Posterior cingulate gyrus (tissue), 11 donors: ENCODE measurements at places on chromosomes 13 and 19.

- DNase-seq: peak; percentile 29
Observed at GRCh38 chr19:4576016-4576933, 16.8 kb upstream of the SEMA6B start.

DNA sequence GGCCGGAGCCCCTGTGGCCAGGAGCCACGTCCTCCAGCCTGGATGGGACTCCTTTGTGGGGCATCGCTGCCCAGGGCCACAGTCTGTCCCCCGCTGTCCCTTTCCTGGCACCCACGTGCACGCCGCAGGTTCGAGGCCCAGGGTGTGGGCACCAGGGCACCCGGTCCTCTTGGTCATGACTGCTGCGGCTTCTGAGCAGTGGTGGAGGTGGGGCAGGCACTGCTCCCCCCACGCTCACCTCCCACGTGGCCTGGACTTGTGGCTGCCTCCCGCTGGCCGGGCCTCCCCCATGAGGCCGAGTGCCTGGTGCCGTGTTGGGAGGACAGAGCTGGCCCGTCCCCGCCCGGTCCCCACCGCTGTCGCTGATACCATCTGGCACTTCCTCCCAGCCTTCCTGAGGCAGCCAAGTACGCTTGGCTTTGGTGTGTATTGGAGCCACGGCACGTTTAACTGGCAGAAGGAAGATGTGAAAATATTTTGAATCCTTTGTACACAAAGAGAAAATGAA, 12.8 kb downstream of the SPPL2B start:
- DNase-seq: no peak

DNA sequence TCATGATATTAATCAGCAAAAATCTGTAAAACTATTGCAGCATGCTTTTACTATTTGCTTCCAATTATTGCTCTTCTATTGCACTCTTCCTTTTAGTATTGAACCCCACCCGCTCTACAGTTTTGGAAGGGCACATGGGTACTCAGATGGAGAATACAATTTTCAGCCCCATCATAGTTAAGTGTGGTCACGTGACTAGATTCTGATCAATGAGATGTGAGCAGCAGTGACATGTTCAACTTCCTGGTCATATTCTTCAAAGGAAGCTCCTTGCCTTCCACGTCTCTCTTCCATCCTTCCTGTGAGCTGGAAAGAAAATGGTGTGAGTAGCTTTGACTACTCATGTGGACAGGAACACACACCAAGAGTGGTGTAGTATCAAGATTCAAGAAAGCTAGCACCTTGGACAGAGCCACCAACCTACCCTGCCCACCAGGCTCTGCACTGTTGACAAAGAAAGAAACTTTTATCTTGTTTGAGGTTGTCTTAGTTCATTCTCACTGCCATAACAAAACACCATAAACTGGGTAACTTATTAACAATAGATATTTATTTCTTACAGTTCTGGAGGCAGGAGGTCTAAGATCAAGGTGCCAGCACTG, 3.8 kb upstream of the FGF14 start:
- DNase-seq: no peak

DNA sequence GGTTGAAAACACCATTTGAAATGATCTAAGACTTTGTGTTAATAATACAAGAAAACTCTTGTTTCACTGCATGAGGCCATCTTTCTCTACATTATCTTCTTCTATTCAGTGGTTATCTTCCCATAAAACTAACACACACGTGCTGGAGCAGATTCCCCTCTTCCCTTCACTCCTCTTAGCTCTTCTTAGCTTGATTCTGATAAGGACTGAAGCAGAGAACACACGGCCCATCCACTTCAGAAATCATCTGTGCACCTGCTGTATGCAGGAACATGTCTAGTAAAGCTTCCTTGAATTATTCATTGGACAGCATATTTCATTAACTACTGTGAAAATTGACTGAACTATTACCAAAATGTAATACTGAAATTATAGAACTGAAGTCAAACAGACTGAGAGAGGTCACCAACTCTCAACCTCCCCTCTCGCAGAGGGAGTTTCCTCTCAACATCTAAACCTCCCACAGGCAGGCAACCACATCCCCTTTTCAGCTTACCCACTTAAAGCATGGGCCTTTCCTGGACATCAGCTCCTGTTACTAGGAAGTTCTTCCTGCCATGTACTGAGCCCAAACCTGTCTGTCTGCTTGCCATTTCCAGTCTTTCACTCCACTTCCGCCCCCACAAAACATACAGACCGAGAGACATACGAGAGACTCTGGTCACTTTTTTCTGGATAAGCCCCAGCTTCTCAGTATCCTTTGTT, 113.9 kb downstream of the CRYL1 start:
- DNase-seq: no peak

DNA sequence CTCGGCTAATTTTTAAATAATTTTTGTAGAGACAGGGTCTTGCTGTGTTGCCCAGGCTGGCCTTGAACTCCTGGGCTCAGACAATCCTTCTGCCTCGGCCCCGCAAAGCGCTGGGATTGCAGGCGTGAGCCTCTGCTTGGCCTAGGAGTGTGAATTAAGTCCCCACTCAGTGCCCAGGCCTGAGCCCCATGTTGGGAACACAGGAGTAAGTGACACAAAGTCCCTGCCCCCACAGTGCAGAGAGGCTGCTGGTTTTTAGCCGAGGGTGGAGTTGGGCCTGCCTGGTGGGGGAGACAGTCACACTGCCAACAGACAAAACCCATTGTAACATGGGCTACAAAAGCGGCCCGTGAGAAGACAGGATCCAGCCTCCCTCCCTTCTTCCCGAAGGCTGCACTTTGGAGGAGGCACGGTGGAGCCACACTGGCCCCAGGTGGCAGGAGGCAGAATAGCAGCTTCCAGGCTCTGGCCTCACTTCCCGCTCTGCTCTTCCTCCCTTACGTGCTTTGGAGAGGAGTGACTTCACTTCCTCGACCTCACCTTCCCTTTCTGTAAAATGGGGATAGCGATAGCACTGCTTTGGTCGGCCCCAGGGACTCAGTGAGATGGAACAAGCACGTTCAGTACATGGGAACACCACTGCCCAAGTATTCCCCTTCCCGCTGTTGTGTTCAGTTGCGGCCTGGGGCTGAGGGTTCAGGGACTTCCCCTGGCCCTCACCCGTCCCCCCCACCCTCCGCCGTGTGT, 15.2 kb upstream of the EHD2 start:
- DNase-seq: peak; percentile 81

DNA sequence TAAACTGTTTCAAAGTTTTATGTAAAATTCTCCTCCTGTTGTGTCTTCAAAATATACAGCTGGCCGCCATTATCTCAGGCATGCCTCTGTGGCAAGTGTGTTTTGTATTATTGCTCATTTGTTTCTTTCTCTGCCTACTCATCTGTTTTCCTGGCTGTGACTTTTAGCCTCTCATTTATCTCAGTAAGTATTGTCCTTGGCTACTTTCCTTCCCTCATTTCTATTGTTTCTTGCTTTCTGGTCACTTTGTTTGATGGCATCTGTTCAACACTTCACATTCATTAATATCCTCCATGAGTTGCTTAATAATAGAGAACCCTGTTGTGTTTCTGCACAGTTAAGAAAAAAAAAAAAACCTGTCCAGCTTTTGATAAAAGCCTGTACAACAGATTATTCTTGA, 869.4 kb downstream of the PCDH17 start:
- no peak for DNase-seq

GRCh38 chr13:52414051-52414450, 8.1 kb upstream of the THSD1 start:
- DNase-seq: no peak

DNA sequence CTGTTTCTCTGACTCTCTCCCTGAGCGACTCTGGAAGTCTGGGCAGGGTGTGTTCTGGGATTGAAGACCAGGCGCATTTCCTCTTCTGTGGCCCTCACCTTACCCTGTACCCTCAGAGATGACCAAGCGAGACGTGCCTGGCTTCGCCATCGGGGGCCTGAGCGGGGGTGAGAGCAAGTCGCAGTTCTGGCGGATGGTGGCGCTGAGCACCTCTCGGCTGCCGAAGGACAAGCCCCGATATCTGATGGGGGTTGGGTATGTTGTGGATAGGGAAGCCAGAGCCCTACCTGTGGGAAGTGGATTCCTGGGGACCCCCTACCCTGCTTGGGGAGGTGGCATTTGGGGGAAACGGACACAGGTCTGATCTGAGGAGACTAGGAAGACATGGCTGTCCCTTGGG, 5.8 kb upstream of the DNM2 start:
- DNase-seq: no peak

- DNase-seq: peak; percentile 12
Observed at GRCh38 chr19:23116802-23117571, at the start of gene ZNF730. Gene ZNF730 (plus strand): TSS chr19:23117025. CDS start chr19:23117174, 149 bp downstream.

DNA sequence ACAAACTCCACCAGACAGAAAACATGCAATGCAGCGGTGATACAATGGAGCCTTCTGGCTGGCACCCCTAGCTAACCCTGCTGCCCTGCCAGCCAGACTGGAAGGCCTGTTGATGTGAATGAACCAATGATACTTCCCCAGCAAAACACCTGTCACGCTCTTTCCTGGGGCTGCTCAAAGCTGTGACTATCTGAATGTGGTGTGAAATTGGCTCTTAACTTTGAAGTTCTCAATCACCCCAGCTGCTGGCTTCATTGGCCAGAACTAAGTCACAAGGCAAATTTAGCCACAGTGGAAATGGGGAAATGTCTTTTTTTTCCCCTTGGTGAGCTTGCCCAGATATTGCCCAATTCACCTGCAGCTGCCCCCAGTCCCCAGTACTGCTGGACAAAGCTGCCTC, 147.3 kb downstream of the SLC7A1 start:
- DNase-seq: no peak
